ENCODE measurements at places on chromosomes 11 and 22.

- DNase-seq: no peak
These were observed 22.8 kb downstream of the SYN3 start for GRCh38 chr22:33035272-33035863.

DNA sequence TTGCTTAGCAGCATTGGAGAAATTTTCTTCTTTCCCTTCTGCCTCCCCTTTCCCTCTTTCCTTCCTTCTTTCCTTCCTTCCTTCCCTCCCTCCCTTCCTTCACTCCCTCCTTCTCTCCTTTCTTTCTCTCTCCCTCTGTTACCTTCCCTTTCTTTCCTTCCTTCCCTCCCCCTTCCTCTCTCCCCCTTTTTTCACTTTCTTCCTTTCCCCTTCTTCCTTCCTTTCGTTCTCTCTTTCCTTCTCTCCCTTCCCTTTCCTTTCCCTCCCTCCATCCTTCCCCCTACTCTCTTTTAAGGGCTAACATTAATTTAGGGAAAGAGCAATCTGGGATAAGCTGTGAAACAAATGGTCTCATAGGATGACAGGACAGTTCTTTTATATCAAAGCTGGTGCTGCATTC is 34.1 kb downstream of the SLC5A1 start:
- no peak for DNase-seq

DNA sequence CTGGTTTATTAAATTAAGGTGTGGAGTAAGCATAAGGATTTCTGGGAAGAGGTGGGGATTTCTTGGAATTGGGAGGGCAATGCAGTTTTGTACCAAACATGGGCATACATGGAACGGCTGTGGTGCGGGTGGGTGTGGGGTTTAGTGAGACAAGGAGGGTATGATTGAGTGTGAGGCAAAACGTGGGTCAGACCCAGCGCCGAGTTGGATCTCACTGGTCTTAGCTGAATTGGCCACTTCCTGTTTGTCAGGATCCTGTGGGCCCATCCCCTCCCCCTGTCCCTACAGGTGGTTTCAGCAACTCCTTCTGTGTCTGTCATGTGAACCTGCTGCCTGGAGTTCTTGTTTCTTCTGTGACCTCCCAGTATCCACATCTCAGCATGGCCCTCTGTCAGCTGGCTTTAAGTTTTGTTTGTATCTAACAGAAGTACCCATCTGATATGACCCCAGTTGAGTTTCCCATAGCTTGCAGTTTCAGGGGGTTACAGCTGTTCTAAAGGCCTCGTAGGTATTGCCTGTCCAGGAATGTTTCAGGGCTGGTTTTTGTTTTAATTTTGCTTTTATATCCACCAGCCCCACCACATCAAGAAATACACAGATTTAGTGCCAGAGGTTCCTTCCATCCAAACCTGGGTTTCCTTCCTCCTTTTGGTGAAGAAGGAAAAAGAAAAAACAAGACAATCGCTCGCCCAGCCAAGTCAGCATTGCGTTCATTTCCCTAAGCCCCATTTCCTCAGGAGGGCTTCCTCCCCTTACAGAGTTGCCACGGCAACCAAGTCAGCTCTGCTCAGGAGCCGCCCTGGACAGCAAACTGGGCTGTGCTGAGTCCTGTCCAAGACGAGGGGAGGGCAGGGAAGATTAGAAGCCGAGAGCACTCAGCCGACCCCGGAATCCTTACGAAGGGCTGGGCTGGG is 6.0 kb downstream of the APOL1 start:
- DNase-seq: no peak

DNA sequence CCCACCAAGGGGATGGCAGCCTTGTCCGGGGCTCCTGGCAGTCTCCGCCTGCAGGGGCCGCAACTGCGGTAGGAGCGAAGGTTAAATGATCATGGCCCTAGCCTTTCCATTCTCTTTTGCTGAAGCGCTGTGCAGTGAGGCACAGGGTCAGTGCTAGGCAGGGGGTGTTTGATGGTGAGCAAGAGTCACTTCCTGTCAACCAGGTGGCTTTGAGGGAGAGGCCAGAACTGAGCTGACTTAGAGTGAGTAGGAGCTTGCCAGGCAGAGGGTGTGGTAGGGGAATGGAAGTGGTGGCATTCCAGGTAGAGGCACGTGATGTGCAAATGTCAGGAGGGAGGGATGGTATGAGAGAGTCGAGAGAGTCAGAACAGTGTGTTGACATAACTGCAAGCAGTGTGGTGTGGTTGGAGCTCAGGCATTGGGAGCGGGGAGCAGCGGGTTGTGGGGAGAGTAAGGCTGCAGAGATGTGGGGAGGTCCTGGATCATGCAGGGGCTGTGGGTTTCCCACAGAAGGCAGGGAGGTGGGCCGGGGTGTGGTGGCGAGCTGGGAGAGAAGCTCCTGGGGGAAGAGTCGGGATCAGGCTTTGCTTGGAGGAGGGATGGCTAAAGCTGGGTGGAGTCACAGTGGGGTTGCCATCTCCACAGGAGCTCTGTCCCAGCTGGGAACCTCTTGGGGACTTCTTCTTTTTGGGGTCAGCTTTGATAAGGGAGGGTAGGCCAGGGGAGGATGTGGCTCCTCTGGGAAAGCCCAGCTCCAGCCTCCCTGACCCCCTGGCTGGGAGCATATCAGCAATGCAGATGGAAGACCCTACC is 33.3 kb downstream of the AMPD3 start:
- no peak for DNase-seq

DNA sequence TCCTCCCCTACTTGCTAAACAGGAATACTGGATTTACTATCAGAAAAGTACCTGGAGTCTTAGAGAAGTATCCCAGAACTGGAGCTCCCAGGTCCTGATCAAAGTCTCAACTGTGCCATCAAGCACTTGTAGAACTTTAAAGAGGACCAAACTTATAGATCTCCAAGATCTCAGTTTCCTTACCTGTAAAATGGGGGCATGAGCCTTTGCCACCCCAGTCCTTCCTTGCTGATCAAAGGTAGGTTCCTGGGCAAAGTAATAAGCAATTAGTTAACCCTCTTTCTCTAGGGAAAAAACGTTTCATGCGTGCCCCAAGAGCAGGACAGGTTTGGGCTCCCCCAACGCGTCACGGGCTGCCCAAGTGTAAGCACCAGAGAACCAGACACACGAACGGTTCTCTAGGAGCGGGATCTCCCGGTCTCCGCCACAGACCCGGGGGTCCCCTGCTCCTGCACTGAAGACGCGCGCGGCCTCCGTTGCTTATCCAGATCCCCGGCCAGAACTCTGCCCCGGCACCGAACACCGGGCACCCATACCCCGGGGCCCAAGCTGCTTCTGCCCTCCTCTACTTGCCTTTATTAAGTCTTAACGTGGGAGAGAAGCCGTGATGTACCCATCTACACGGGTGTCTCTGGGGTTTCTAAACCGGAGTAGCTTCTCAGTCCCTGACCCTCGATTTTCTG is 505 bp downstream of the ZNF214 start:
- no peak for DNase-seq

GRCh38 chr11:118214210-118214914 is 10.4 kb downstream of the JAML start:
- DNase-seq: no peak

- DNase-seq: peak; percentile 38
These were observed 113.1 kb upstream of the NNMT start for GRCh38 chr11:114183044-114183511.

DNA sequence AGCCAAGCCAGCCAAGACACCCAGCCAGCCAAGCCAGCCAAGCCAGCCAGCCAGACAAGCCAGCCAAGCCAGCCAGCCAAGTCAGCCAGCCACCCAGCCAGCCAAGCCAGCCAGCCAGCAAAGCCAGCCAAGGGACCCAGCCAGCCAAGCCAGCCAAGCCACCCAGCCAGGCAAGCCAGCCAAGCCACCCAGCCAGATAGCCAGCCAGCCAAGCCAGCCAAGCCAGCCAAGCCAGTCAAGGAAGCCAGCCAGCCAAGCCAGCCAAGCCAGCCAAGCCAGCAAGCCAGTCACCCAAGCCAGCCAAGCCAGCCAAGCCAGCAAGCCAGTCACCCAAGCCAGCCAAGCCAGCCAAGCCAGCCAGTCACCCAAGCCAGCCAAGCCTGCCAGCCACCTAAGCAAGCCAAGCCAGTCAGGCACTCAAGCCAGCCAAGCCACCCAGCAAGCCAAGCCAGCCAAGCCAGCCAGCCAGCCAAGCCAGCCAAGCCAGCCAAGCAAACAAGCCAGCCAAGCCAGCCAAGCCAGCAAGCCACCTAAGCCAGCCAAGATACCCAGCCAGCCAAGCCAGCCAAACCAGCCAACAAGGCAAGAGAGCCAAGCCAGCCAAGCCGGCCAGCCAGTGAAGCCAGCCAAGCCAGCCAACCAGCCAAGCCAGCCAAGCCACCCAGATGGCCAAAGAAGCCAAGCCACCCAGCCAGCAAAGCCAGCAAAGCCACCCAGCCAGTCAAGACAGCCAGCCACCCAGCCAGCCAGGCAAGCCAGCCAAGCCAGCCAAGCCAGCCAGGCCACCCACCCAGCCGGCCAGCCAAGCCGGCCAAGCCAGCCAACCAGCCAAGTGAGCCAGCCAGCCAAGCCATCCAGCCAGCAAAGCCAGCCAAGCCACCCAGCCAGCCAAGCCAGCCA is 33.3 kb downstream of the CCT8L2 start:
- DNase-seq: no peak

GRCh38 chr11:30270671-30271070 is 39.9 kb downstream of the FSHB start:
- no peak for DNase-seq

GRCh38 chr11:118200901-118201680 is 23.7 kb downstream of the JAML start:
- peak; percentile 35 for DNase-seq

DNA sequence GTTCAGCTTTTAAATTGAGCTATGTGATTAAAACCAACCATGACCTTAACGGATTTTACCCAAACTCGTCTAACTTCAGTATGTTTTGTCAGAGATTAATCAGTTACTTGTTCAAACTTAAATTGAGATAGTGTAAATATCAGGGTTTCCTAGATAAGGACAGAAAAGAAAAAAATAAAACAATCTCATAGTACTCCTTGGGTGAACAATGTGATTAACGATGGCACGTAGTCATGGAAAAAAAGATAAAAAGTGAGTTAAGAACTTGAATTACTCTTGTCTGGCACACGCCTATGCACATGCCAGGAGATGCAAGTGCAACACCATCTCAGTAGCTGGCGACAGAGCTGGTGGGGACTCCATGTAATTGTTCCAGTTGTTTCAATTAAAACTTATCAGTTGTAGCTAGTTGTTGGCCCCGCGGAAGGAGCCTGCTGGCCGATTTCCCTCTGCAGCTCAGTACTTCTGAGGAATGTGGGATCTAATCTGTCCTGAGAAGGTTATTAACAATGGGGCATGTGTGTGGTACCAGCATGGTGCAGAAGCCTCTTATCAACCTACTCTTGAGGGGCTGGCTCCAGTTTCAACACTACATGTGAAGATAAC is 3.0 kb downstream of the RASSF10 start:
- no peak for DNase-seq

DNA sequence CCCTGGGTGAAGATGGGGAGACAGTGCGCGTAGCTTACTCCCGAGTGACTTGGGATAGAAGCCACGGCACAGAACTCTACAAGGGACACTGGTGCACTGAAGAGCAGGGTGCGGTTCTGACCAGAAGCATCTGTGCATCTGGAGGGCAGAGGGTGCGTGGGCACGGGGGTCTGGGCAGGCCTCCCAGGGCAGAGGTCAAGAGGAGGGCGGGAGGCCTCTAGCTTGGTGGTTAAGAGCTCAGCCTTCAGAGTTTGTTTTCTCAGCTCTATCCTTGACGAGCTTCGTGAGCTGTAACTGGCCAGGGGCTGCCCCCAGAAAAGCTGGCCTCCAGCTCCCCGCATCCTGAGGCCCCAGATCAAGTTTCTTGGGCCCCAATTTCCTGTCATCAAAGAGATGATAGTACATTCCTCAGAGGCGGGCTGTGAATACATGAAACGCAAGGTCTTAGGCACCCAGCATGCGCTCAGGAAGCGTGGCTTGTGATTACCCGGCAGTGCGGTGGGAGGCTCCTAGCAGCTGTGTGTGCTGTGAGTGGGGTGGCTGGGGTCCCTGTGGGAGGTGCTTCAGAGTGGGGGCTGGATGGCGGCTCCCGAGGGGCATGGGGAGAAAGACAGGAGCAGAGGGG is 6.0 kb upstream of the BID start:
- DNase-seq: no peak

DNA sequence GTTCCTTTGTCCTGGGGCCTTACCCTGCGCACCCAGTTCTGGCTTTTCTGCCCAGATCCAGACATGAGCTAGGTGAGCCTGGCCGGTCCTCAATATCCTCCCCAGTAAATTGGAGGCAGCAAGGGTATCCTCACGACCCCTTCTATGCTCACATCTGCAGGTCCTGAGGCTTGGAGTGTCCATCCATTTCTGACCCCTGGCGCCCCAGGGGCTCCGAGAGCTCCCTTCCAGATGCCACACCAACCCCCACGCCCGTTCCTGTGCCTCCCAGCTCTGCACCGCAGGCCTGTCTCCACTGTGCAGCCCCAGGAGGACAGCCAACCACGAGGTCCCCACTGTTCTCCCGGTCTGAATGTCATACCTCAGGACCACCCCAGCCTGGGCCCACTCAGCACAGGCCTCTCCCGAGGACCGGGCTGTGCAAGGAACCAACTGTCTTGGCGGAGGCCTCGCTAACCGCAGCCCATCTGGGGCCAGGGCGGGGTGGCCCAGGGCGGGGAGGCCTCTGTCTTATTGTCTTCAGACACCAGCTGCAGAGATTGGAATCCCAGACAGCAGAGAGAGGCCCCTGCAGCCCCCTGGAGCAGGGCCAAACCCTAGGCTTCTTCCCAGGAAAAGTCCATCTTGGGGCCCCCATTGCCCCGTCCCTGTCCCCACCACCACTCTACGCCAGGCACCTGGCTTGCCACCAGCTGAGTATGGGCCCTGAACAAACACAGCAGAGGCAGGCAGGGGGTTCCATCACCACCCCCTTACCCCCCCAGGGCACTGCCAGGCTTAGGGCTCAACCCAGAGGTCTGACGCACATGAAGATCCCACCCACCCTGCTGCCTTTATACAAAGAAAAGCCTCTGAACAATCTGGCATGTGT is 39.3 kb downstream of the ALX4 start:
- DNase-seq: no peak

GRCh38 chr11:7511401-7511800 is 2.4 kb upstream of the PPFIBP2 start:
- no peak for DNase-seq

DNA sequence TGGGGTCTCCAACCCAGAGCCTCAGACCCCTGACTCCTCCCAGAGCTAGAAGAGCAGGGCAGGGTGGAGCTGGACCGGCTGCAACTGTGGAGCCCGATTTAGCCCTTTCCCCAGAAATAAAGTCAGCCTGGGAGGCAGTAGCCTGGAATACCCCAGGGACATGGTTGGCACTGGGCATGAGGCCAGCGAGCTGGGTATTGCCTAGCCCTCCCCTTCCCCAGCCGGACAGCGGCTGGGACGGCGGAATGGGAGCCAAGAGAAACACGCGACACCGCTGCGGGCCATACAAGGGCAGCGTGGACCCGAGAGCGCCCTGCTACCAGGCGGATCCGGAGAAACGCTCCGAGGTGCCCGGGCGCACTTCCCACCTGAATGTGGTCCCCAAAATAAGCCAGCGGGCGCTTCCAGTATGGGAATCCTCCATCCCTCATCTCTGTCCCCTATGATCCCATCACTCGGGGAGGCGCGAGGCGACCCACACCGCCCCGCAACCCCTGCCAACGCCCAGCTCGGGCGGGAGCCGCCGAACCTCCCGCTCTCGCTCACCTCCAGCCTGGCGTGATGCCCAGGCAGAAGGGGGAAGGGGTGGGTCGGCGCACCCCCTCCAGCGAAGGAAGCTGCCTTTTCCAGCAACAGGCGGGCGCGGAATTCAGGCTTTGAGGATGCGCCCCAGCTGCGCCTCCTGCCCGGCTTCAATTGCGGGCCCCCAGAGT is 758 bp downstream of the MCAM start:
- no peak for DNase-seq
